ENCODE measurements at places on chromosomes 5 and 9. TPM values are rescaled to one million over a fixed set of nuclear protein-coding genes. Genes with fewer than 3 reads are reported as not detected.

The ORM1 gene
- polyA plus RNA-seq, result not detected

The PLPP7 gene
- polyA plus RNA-seq, result 0.44 TPM

The CCNJL gene
- 16.3 TPM for polyA plus RNA-seq

The ADCY2 gene
- polyA plus RNA-seq, result not detected

The CDK9 gene
- 83.1 TPM for polyA plus RNA-seq

The CAMLG gene
- polyA plus RNA-seq, result 34.2 TPM

The AGXT2 gene
- polyA plus RNA-seq, result not detected

The SLC6A19 gene
- polyA plus RNA-seq, result not detected

The GABRA6 gene
- not detected for polyA plus RNA-seq

The DPYSL3 gene
- polyA plus RNA-seq, result not detected

The PIP5K1B gene
- not detected for polyA plus RNA-seq

The MEIKIN gene
- polyA plus RNA-seq, result not detected

The CDC20B gene
- not detected for polyA plus RNA-seq

The FAM120A gene
- polyA plus RNA-seq, result 6.2 TPM

The NUDT2 gene
- polyA plus RNA-seq, result 27.6 TPM

The TMEFF1 gene
- not detected for polyA plus RNA-seq

The NACC2 gene
- 6.2 TPM for polyA plus RNA-seq

The BARHL1 gene
- not detected for polyA plus RNA-seq

The FOXD1 gene
- not detected for polyA plus RNA-seq

The CCDC152 gene
- 1.7 TPM for polyA plus RNA-seq

The SAXO1 gene
- not detected for polyA plus RNA-seq

The PRRT1B gene
- not detected for polyA plus RNA-seq

The OR5C1 gene
- not detected for polyA plus RNA-seq

The RNF183 gene
- not detected for polyA plus RNA-seq

The PHYHD1 gene
- 7.1 TPM for polyA plus RNA-seq

The LMX1B gene
- not detected for polyA plus RNA-seq

The ARID3C gene
- not detected for polyA plus RNA-seq

The PCDHA10 gene
- not detected for polyA plus RNA-seq

The LHX2 gene
- polyA plus RNA-seq, result not detected

The ADAMTSL2 gene
- not detected for polyA plus RNA-seq

The RNF44 gene
- polyA plus RNA-seq, result 2.0 TPM

The OR2S2 gene
- not detected for polyA plus RNA-seq

The FBP2 gene
- polyA plus RNA-seq, result not detected

The GKAP1 gene
- 4.7 TPM for polyA plus RNA-seq

The C9orf43 gene
- 0.16 TPM for polyA plus RNA-seq

The IRX2 gene
- not detected for polyA plus RNA-seq

The WDR38 gene
- not detected for polyA plus RNA-seq

The AIF1L gene
- not detected for polyA plus RNA-seq

The PCDHGC3 gene
- polyA plus RNA-seq, result 1.3 TPM

The CCNI2 gene
- 1.3 TPM for polyA plus RNA-seq

The ANKRD18A gene
- polyA plus RNA-seq, result not detected

The CCDC171 gene
- polyA plus RNA-seq, result 0.33 TPM

The MEGF10 gene
- not detected for polyA plus RNA-seq

The OLFM1 gene
- polyA plus RNA-seq, result not detected

The ADGRV1 gene
- 0.43 TPM for polyA plus RNA-seq

The CEL gene
- polyA plus RNA-seq, result not detected

The PITX1 gene
- not detected for polyA plus RNA-seq

The TOPORS gene
- polyA plus RNA-seq, result 13.9 TPM

The CD180 gene
- 0.63 TPM for polyA plus RNA-seq

The UNC5A gene
- polyA plus RNA-seq, result not detected

The PDGFRB gene
- 7.1 TPM for polyA plus RNA-seq

Data from immature natural killer cell (primary cell).